ENCODE measurements at places on chromosomes 4 and X.

GRCh38 chr4:17366496-17366895 is 145.4 kb downstream of the QDPR start:
- no peak for DNase-seq

GRCh38 chr4:81213671-81214070 is 1.4 kb downstream of the PRKG2 start:
- no peak for DNase-seq

DNA sequence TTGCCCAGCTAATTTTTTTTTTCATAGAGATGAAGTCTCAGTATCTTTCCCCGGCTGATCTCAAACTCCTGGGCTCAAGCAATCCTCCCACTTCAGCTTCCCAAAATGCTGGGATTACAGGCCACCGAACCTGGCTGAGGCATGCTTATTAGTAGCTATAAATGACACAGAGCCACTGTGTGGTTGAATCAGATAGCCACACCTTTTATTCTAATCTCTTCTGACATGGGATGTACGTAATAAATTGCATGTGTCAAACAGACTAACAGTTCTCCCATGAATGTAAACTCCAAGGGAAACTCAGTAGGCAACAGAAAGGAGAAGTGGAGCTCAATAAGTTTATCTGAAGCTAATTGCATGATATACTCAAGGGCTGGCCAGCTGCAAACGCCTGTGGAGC is 139.8 kb upstream of the VCX3A start:
- DNase-seq, result no peak

DNA sequence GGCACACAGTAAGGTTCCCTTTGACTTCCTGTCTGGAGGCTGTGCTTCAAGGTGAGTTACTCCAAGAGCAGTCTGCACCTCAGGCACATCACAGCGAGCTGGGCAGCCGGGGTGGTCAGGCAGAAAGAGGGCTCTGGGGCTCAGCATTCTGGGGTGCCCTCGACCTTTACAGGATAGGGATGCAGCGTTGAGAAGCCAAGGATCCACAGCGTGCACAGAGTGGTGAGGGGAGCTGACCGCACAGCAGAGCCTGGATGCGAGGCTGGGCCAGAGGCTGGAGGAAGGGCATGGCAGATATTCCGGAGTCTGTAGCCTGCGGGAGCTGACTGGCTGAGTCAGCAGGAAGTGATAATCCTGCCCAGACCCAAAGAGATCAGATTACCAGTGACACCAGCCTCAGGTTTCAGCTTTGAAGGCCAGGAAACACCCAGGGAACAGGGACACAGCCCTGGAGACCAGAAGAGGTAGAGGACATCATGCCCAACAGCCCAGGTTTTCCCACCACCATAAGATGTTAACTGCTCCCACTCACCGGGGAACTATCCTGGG is 38.4 kb upstream of the PDLIM3 start:
- no peak for DNase-seq

GRCh38 chrX:43573441-43574015 is 82.6 kb upstream of the MAOA start:
- no peak for DNase-seq

- no peak for DNase-seq
Observed at GRCh38 chrX:103437147-103437873, 61.0 kb downstream of the BEX3 start.

DNA sequence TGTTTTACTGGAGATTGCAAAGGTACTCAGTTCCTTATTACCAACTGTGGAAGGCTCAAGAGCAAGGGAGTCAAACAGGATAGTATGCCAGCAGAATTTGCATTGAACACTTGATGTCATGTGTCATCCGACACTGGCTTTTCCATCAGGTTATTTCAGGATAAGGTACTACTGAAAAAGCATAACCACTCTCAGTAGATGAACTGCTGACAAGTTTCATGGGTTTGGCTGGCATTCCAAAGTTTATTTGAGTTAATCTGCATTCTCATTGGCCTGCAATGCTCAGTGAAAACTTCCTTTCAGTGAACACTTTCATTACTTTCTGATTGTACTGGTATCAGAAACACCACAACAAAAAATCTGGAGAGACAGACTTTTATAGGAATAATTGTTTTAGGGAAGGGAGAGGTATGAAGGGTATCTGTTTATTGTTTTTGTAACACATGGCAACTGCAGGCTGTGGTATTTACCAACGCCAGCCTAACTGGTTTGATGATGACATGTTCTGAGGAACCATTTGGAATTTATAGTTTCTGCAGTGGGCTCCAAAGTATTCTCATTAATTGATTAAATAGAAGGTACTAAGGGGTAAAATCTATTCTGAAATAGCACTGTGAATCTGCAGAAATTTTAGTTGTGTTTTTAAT is 345.7 kb upstream of the NR3C2 start:
- DNase-seq, result no peak

DNA sequence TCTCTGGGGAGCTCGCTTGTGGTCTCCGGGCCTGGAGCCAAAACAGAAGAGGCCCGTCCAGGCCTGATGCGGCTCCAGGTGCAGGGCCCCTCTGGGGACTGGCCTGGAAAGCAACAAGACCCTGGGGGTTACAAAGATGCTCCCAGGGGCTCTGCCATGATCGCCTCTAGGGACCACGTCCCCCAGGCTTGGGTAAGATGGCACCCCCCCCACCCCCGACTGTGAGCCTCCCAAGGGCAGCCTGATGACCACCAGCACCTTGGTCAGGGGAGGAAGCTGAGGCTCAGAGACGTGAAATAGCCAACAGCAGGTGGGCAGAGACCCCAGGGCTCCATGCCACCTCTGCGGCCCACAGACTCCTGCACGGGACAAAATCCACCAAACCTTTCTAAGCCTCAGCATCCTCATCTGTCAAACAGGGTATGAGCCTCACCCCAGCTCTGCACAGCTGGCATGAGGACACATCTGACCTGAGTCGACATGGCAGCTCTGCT is 25.4 kb downstream of the C4orf50 start:
- DNase-seq, result no peak

DNA sequence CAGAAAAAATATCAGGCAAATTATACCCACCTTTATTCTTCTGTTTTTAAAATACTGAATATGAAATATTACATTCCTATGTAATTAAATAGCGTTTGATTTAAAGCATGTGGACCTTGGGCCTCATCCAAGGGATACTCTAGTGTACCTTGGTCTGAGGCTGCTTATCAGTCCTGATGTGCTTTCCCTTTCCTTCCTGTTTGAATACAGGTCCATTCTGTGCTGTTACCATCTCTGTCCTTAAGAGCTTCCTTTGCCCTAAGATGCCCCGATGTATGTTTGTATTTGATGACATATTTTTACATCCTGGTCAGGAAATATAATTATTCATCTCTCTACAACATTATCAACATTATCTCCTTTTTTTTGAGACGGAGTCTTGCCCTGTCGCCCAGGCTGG is 24.1 kb downstream of the FAT4 start:
- DNase-seq, result no peak

GRCh38 chr4:70399319-70399718 is 1.6 kb downstream of the OPRPN start:
- no peak for DNase-seq

- DNase-seq, result no peak
Observed at GRCh38 chr4:186826846-186827533, 103.3 kb upstream of the FAT1 start.

DNA sequence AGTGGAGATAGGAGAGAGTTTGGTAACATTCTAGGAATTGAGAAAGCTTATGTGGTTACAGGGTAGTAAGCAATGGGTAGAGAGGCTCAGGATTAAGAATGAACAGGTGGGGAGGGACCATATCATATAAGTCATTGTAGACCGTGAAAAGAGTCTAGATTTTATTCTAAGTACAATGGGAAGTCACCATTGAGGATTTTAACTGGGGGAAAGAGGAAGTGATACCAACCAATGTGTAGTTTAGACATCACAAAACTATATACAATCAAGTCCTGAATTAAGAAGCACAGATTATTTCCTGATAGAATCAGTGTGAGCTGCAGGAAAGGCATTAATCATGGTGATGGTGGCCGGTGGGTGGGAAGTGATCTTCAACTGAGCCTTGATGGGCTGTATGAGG is 178.3 kb upstream of the ZIC3 start:
- DNase-seq, result no peak

GRCh38 chr4:149344436-149344835 is 471.2 kb downstream of the IQCM start:
- no peak for DNase-seq

- DNase-seq, result no peak
Observed at GRCh38 chr4:153241970-153242838, 38.0 kb downstream of the TRIM2 start.

DNA sequence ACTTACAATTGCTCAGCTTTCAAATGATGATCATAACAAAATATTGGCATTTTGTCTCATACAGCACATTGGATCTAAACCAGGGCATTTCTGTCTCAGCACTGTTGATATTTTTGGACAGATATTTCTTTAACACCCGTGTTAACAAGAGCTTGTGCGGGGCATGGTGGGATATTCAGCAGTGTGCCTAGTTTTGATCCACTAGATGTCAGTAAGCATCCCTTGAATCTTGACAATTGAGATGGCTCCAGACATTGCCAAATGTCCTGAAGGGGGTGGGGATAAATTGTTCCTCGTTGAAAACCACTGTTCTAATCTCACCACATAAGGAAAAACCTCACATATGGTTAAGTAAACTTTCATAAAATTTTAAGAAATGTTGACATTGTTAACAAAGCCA is 806.3 kb downstream of the STIM2 start:
- DNase-seq, result no peak

- DNase-seq, result no peak
Observed at GRCh38 chr4:38381788-38382187, 282.2 kb upstream of the KLF3 start.

GRCh38 chrX:24789047-24789446 is 95.3 kb downstream of the POLA1 start:
- no peak for DNase-seq

DNA sequence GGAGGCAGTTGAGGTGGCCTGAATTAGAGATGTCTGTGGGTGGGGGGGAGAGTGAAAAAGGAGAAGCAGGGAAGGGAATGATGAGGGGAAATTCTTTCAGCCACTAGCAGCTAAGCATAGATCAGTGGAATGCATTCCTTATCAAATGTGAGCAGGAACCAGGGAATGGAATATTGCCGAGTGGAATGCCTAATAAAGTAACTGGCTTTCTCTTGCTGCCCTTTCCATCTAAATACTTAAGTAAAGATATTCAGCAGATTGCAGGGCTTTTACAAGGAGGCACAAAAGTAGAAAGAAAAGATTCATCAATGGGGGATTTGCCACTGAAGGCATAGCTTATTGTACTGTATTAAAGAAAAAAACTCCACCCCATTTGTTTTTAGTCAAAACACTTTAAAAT is 263.0 kb upstream of the RPS6KA3 start:
- no peak for DNase-seq

DNA sequence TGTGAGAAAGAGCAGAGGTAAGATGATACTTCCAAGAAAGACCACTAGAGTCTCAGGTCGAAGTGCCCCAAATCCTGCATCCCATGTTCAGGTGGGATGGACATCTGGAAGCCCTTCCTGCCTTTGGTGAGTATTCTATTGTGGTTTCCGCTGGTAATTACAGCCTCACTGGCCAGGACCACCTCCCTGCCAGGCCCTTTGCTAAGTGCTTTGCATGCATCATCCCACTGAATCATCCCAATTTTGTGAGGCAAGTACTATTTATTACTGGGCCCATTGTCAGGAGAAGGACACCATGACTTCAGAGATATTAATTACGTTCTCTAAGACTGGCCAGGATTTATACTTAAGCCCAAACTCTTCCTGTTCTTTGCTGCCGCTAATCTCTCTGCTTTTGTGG is 10.7 kb upstream of the PASD1 start:
- no peak for DNase-seq

DNA sequence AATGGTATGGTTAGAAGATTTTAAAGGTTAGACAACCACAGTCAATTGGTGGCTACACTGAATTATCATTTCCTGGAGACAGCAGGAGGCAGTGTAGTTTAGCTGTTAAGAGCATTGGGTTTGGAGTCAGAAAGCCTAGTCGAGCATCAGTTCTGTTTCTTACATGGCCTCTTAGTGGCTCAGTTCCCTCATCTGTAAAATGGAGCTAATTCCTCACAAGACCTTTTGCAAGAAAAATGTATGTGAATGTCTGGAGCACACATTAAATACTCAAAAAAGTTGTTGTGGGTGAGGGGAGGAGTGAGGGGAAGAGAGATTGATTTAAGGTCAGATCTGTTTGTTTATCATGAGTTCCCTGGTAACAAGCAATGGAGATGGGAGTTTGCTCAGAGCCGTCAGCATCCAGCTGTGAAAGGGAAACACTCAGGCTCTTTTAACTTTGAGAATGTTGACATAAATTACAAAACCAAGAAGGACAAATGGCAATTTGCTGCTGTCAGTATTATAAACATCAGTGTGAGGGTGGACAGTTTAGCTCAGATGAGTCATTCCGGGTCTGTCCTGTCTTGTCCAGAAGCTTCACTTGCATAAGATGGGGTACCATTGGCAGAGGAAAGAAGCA is 98.2 kb upstream of the PGRMC2 start:
- no peak for DNase-seq

DNA sequence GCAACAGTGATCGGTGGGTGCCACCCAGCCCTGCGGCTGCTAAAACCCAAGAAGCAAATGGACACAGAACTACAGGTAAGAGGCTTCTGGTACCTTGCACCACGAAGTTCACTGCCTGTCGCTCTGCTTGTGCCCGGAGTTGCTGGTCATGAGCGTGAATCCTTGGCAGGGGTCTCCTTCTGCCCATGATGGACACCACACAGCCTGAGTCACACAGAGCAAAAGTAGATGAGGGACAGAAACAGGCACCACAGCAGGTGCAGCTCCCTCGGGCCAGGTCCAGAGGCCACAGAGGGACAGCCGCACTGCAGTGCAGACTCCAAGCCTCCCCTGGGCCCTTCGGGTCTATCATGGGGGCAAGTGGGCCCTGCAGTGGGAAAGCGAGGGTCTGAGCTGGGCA is 22.4 kb downstream of the NAT8L start:
- peak; percentile 12 for DNase-seq

DNA sequence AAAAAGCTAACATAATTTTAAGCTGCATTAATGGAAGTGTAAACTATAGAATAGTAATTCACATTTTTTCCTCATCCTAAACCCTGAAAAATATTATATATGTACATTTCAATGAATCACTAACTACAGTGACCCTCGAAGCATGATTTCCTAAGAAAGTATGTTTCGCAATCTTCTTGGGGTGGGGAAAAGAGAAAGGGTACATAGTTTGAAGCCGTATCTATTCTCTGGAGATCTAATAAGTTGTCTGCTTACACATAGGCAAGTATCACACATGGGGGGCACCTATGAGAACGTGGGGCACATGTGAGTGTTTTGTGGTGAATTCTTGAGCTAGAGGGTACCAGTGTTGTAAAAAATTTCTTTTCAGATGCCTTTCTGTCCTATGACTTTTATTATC is 71.2 kb downstream of the JADE1 start:
- DNase-seq, result no peak

GRCh38 chr4:67680581-67681222 is 20.3 kb downstream of the UBA6 start:
- no peak for DNase-seq

- no peak for DNase-seq
Observed at GRCh38 chr4:186298031-186298647, 32.1 kb downstream of the F11 start.

Measured in activated CD4-positive, alpha-beta memory T cell treated with anti-CD3 and anti-CD28 coated beads, Interleukin-2, amount 10 ng/mL, durations not matched to agents 7 days and 5 days (primary cell).